HEK293T (cell line): ENCODE measurements at places on chromosomes 7 and 10.

DNA sequence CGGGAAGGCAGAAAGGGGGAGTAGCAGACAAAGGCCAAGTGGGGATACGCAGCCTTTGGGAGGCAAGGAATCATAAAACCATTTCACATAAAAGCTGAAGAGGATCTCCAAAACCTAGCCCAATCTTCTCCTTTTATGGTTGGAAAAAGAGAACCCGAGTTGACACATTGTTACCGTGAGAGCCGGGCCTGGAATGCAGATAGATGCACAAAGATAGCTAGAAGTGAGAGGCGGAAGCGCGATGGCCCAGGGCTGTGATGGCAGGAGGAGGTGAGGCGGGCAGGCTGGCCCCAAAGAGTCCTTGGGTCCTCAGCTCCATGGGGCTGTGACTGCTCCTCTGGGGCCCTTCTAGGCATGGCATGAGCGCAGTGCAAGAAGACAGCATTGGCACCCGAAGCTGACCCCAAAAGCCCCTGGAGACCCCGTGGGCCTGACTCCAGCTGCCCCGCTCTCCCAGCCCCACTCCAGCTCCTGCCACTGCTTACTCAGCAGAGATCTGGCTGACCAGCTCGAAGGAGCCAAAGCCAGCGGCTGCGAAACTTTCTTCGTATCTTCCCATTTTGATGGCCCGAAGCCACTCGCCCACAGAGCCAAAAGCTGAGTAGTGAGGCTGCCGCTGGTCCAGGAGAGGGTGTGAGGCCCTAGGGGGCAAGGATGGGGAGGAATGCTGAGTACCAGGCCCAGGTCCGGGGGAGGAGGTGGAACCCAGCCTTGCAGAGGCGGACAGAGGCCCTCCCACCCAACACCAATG lies 22.5 kb downstream of the EPHB4 start:
- DNase-seq, result no peak

GRCh38 chr10:49010295-49010694 lies 70.7 kb upstream of the LRRC18 start:
- no peak for DNase-seq

DNA sequence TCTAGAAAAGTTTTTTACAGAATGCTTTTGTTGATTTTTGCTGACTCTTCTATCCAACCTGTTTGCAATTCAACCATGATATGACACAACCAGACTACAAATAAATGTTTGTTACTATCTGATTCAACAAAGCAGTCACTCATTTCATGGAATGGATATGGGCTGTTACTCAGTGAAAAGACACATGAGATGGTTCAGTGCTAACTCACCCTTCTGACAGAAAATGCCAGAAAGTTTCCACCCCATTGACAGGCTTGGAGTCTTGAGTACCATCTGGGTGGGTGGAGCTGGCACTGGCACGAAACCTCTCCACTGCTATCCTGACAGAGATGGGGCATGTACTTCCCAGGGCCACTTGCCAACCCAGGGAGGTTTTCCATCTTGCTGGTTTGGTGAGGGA lies 39.5 kb downstream of the RBM28 start:
- no peak for DNase-seq

GRCh38 chr10:105149371-105149891 lies 508.3 kb downstream of the SORCS3 start:
- no peak for DNase-seq

GRCh38 chr10:49231086-49231820 lies 43.1 kb upstream of the TMEM273 start:
- no peak for DNase-seq

- DNase-seq, result no peak
Observed at GRCh38 chr10:72310636-72311035, 36.9 kb downstream of the DDIT4 start.

DNA sequence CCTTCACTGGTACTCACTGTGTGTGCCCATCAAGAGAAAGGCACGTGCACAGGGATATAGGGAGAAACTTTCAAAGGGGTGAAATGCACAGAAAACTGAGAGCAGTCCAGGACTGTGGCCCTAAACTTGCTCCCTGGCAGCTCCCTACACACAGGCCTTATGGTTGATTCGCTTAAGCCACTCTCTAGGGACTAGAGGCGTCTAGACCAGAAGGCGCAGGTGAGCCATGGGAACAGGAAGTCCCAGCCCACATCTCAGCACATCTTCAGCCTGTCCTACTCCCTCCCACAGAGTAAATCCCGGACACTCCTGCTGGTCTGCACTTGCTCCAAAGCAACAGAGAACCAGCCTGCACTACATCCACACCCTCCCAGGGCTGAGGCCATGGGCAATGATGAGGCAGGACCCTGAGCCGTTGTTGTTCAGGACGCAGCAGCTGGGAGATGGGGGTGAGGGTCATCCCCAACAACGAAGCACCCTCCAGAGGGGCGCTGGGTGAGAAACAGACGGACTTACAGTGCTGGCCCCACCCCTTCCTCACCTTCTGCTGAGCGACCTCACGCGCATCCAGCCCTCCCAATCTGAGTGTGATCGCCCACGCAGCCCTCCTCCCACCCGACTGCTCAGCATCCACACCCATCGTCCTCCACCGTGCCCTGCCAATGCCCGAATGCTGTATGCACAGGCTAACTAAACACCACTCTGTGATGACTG lies 109.3 kb downstream of the TNS3 start:
- no peak for DNase-seq

GRCh38 chr10:70096016-70096704 lies 36.5 kb downstream of the AIFM2 start:
- DNase-seq, result no peak

DNA sequence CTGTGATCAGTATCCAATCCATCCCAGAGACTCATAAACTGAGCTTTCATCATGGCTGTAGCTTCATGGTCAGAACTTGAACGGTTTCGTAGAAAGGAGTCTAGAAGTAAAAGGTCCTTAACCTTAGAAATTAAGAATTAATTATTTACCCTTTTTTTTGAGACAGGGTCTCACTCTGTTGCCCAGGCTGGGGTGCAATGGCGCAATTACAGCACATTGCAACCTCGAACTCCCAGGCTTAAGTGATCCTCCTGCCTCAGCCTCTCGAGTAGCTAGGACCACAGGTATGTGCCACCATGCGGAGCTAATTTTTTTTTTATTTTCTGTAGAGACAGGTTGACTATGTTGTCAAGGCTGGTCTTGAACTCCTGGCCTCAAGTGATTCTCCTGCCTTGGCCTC lies 41.7 kb downstream of the ATAD1 start:
- no peak for DNase-seq

GRCh38 chr10:98478430-98479222 lies 31.9 kb upstream of the HPS1 start:
- DNase-seq, result no peak

GRCh38 chr10:26385443-26385842 lies 52.7 kb upstream of the APBB1IP start:
- no peak for DNase-seq

- no peak for DNase-seq
Observed at GRCh38 chr7:155455776-155456737, 1.9 kb upstream of the EN2 start.

- DNase-seq, result no peak
Observed at GRCh38 chr7:144818511-144818910, 17.3 kb downstream of the TPK1 start.

DNA sequence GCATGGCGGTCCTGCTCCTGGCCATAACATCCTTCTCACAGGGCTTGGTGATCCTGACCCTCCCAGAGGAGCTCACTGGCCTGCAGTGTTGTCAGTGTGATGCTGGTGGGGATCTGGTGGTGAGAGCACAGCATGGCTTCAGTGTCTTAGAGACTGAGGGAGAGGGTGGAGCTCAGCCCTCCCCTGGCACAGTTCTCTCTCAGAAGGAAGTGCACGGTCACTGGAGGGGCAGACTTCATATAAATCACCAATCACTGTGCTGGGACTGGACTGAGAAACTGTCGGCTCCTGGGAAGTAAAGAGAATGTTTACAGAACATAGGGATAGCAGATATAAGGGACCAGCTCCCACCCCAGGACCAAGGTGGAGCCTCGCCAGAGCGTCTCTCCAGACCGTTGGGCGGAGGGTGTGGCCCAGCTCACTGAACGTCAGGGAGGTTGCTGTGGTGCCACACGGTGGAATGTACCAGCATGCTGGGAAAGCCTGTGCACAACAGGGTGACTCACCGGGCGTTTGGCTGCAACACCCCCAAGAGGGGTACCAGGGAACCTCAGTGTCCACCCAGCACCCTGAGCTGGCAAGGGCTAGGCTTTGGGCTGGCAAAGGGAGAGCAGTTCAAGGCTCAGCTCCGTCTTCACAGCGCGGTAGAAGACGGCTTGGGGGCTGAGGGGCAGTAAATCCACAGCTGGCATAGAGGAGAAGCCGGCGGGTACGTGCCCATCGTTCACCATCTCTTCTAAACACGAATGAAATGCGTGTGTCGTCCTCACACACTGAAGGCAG lies 8.8 kb upstream of the GET4 start:
- DNase-seq, result no peak
